ENCODE measurements at places on chromosomes 16 and 17.

- DNase-seq: no peak
Measured at GRCh38 chr17:30238387-30239088, 3.0 kb upstream of the SLC6A4 start.

GRCh38 chr16:31179219-31179746 is 656 bp upstream of the FUS start:
- no peak for DNase-seq

GRCh38 chr16:65306722-65307121 is 184.9 kb upstream of the CDH11 start:
- DNase-seq: no peak

DNA sequence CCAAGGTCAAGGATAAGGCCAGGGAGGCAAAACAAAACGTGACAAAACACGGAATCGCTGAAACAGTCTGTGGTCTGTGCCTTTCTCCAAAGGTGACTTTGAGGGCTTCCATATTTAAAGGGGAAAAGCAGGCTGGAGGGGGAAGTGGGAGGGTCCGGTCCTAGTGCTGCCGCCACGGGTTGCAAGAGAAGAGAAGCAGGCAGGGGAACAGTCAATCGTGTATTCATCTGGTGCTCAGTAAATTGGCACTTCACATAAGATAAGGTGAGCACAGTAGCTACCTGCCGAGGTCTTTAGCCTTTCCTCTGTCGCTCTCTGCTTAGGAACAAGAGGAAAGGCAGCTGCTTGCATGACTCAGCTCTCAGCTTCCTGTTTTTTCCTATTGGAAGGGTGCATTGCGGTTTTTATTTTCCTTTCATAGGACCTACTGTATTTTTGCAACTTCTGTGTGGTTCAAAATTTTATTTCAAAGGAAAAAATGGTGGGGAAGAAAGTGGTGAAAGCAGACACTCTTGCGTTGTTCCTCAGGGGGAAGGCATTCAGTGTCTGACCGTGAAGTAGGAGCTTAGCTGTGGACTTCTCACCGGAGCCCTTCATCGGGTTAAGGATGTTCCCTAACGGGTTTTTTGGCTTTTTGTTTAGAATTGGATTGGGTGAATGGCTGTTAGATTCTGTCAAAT is 7.1 kb upstream of the LGALS3BP start:
- DNase-seq: no peak

DNA sequence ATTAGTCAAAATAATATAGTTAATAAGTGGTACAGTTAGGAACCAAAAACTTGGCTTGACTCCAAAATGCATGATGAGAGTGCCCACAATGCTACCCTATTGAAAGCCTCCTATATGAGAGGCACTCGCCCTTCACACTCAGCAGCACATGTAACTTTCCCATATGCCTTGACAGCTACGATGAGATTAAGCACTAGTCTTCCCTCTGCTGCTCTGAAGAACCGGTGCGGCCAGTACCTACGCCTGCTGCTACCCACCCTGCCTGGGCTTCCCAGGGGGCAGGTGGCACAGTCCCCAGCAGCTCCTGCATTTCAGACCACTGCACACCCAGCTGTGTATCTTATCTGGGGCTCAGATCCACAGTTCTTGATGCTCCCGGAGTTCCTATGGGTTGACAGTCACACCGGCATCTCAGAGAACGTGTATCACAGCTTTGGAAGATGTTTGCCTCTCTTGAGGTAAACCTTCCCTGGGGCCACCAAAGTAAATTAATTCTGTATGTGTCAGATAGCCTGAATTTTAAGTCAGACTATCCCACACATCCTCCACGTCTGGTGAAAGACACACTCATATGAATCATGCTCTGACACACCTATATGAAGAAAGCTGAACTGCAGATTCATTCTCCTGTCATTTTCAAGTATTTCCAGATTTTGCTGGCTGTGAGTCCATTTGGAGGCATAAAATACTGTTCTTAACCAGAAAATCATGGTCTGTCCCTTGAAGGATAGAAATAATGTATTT is 77.8 kb downstream of the MYH10 start:
- no peak for DNase-seq

DNA sequence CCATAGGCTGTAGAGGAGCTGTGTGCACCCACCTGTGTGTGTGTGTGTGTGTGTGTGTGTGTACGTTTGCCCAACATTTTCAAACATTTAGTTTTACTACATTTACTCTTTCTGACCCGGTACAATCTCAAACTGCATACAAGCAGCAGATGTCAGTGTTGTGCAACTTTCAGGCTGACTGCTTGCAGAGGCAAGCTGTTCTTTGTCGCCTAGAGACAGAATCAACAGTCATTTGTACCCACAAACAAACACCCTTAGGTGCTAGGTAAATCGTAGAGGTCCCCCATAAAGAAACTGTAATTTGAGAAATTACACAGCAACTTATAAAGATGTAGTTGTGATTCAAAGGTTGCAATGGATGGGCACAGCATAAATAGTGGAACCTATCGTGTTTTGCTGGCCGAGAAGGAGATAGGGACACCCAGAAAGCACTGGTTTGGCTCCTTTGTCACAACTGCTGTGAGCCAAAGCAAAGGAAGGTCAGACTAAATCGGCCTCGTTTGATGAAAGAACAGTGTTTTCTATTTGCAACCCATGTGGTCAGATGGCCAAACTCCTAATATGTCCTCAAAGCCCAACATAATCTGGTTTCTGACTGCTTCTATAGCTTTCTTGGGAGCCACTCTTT is 478.4 kb downstream of the TOX3 start:
- DNase-seq: no peak

- DNase-seq: no peak
Measured at GRCh38 chr17:50288306-50288705, 14.0 kb downstream of the TMEM92 start.

DNA sequence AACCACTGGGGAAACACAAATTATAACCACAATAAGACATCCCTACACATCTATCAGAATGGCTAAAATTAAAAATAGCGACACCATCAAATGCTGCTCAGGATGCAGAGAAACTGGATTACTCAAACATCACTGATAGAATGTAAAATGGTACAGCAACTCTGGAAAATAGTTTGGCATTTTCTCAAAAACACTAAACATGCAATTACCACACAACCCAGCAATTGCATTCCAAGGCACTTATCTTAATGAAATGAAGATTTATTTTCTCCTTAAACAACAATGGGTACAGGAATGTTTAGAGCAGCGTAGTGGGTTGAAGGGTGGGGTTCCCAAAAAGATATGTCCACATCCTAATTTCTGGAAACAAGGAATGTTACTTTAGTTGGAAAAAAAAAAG is 309.0 kb upstream of the PMFBP1 start:
- DNase-seq: no peak

- no peak for DNase-seq
Measured at GRCh38 chr16:67388591-67388990, 4.7 kb downstream of the TPPP3 start.

DNA sequence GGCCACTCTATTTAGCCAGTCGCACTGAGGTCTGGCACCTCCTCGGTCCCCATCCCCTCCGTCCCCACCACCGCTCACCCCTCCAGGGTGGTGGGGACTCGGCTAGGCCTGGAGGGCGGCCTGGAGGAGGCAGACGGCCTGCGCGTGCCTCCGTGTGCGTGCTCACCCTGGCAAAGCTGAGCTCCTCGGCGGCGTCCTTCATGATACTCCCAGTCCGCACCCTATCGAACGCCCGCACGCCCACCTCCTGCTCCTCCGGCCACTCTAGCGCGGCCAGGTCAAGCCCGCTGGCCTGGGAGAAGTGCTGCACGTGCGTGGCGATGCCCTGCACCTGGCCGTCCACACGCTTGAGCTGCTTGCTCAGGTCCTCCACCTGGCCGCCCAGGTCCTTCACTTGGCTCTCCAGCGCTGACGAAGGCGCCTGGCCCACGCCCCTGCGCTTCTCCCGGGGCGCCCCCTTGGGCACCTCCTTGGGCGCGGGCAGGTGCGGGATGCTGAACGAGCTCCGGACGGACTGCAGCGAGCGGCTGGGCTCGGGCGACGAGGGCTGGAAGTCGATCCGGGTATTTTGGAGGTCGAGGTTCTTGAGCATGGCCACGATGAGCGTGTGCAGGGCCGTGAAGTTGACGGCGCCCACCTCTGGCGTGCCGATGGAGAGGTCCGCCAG is 644 bp downstream of the QRICH2 start:
- no peak for DNase-seq

GRCh38 chr16:11597235-11598095 is 10.7 kb upstream of the LITAF start:
- DNase-seq: no peak

GRCh38 chr17:7436556-7437368 is 1.5 kb downstream of the TMEM102 start:
- DNase-seq: peak; percentile 50

DNA sequence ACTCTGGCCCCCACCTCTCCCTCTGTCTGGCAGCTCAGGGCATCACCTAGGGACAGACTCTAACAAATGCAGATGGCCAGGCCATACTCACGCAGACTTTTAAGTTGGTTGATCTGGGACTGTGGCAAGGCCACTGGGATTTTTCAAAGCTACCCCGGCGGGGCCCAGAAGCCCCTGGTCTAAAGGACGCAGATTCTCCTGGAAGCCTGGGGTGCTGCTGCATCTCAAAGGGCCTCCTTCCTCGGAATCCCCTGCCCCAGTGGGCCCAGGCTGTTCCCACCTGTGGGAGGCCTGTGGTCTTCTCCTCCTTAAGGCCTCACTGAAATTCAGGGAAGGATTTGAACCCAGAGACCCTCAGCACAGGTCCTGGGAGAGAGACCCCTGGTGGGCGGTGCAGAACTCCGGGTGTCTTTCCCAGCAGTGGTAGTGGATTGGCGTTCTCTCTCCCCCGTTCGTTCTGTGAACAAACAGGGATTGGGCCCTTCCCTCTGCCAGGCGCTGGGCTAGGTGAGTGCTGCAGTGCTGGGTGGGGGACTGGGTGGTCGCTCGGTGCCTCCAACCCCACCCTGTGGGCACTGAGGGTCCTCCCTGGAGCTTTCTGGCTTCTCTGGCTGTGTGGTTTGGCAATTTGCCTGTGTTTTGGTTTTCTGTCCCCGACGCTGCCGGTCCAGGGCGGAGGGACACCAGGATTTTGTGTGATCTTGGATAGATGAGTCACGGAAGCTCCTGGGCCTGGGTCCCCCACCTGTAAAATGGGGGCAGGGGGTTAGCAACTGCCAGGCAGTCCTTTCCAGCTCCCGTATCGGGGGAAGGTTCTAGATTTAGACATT is 160.5 kb upstream of the GSE1 start:
- DNase-seq: no peak

GRCh38 chr16:87149051-87149450 is 168.1 kb downstream of the C16orf95 start:
- no peak for DNase-seq

DNA sequence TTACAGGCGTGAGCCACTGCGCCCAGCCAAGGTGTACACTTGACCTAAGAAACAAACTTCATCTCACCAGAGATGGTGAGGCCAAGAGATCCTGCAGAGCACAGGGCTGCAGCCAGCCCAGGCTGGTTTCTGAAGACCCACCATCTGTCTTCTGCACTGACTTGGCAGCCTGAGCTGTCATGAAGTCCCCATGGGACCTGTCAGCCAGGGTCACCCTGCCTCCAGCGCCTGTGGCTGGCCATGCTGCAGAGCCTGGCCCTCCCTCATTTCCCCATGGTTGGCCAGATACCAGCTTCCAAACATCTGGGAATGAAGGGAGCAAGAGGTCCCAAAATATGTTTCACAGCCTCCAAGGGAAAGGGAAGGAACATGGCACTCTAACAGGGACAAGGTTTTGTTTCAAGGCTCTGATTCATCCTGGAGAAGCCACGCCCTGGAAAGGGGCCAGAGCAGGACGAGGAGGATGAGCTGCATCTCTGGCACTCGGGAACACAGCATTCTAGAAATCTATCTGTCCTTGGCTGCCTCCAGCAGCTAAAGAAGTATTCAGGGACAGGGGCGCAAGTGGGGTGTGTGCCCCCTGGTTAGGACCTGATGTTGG is 45.3 kb downstream of the DDX19A start:
- DNase-seq: no peak

DNA sequence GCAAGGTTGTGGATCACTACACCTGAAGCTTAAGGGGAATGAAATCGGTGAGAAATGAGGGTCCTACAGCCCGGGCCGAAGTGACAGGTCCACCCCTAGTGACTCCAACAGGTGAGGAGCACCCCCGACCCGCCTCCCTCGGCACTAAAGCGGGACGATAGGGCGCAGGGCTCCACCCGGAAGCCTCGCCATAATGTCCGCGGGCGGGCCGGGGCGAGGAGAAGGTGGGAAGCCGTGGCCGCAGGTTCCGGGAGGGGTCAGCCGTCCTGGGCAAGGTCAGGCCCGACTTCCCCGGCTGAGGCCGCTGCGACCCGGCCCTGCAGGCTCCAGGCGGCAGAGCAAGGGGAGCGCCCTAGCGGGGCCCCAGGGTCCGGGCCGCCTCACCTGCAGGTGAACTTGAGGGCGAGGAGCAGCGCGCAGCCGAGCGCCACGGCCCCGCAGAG is 543 bp downstream of the TXNDC11 start:
- DNase-seq: peak; percentile 17

GRCh38 chr16:82623241-82623640 is 3.5 kb upstream of the CDH13 start:
- DNase-seq: no peak

DNA sequence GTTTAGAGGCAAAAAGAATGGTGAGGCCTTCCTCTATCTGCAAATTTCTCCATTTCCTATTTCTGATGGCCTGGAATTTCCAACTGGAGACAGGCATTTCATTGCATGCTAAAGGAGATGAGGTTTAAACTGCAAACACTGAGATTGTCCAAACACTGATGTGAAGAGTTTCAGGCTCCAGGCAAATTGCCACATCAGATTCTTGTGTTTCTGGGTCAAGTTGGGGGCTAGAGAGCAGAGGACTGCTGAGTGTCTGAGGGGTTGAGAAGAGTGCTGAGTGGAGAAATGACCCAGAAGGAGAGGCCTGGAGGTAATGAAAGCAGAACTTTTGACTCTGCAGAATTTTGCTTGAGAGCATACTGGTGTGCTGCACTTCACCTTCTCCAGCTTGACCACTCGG is 216.7 kb upstream of the MPHOSPH6 start:
- DNase-seq: no peak

DNA sequence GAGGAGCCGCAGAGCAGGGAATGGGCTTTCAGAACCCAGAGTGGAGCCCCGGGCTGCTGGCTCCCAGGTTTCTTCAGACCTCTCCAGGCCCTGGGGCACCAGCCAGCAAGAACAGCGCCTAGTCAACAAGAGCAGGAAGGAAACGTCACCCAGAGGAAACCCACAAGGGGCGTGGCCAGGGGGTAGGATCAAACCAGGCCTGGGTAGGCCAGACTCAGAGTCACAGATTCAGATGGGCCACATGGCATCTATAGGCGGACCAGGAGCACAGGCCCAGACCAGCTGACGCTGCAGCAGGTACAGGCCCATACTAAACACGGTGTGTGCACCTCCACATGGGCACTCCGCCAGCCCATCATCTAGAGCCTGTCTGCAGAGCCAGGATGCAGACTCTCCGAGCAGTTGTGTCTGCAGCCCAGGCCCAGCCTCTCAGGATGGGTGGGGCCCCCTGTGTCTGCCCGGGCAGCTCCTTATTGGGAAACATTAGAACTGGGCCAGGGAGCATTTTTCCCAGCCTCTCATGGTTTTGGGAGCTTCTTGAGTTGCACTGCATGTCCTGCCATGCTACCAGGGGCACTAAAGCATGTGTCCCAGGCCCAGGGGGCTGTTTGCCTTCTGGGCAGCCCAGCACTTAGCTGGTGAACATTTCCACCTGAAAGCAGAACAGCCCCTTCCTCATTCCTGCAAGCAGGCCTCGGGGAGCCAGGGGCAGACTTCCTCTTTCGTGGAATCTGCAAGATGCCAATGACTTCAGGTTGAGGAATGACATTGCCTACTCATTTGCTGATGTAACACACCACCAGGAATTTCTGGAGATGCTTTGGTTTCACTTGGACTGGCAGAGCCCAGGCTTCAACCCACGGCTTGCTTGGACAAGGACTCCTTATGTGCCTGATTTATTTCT is at the start of gene NLRP1:
TSS of gene NLRP1 (minus strand) at position 127 of the 904 bp plus-strand sequence. CDS start 552 bp downstream, outside the sequence.
- DNase-seq: peak; percentile 93
